ENCODE measurements at places on chromosomes 3 and 15. TPM values are rescaled to one million over a fixed set of nuclear protein-coding genes. Genes with fewer than 3 reads are reported as not detected.

WDR53 gene
- total RNA-seq: 10.2 TPM

GOLGA6B gene
- not detected for total RNA-seq

CCDC39 gene
- not detected for total RNA-seq

TRIM42 gene
- not detected for total RNA-seq

SLC22A14 gene
- total RNA-seq: 0.14 TPM
